ENCODE measurements at places on chromosomes 13 and 19. TPM values are rescaled to one million over a fixed set of nuclear protein-coding genes. Genes with fewer than 3 reads are reported as not detected.

Gene ZNF155
- 4.2 TPM for total RNA-seq

Gene SYCN
- total RNA-seq = 0.58 TPM

Gene DIAPH3
- 4.0 TPM for total RNA-seq

Gene C1QTNF9B
- not detected for total RNA-seq

Gene LGALS14
- not detected for total RNA-seq

Gene PTH2
- not detected for total RNA-seq
